Fibroblast of lung (primary cell): ENCODE measurements at places on chromosomes 6 and 20. TPM values are rescaled to one million over a fixed set of nuclear protein-coding genes. Genes with fewer than 3 reads are reported as not detected.

Gene SIRPD
- polyA plus RNA-seq, result not detected in 2 replicates

Gene NKX2-4
- not detected in 2 replicates for polyA plus RNA-seq

Gene JARID2
- polyA plus RNA-seq, result 5.6 and 8.2 TPM in 2 replicates

Gene SLC17A1
- polyA plus RNA-seq, result not detected in 2 replicates

Gene BPIFA1
- not detected in 2 replicates for polyA plus RNA-seq

Gene COQ3
- polyA plus RNA-seq, result 13.3 and 16.5 TPM in 2 replicates

Gene OR2B6
- polyA plus RNA-seq, result not detected in 2 replicates
